ENCODE measurements at places on chromosomes 4 and X.

- no peak for DNase-seq
These were observed 236.9 kb downstream of the SHOX start for GRCh38 chrX:867502-867901.

- no peak for DNase-seq
These were observed 158.6 kb downstream of the TRAM1L1 start for GRCh38 chr4:116926631-116927295.

- no peak for DNase-seq
These were observed 33.6 kb upstream of the NOCT start for GRCh38 chr4:138981930-138982390.

DNA sequence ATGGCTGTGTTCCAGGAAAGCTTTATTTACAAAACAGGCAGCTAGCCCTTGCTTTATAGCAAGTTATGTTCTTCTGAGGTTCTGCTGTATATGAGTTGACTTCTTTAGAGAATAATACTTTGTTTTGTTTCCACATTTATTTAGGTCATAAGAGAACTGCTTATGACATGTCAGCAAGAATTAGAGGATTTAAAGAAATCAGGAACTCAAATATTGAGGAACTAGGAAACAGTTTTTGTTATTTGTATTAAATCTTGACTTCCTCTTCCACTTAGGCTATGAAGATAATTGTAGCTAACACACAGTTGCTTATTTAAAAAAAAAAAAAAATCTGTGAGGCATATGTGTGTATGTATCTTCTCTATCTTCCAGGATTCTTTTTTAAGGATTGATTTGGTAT, 14.3 kb downstream of the ZRSR2 start:
- DNase-seq, result no peak

- no peak for DNase-seq
These were observed 4.5 kb downstream of the SNX25 start for GRCh38 chr4:185213877-185214276.

DNA sequence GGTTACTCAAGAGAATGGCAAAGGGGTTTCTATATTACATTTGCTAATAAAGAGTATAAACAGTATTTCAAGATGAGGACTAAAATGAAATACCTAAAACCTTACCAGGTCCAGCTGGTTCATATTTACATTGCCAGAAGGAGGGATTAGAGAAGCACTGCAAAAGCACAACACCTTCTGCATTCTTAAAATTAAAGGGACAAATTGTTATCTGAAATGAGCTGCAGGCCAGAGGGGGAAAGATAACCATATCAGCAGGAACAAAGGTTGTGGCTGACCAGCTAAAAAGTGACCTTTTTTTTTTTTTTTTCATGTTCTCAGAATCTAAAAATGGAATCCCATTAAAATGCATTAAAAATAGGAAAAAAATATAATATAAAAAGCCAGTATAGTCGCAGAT, 39.7 kb downstream of the AFF2 start:
- no peak for DNase-seq

DNA sequence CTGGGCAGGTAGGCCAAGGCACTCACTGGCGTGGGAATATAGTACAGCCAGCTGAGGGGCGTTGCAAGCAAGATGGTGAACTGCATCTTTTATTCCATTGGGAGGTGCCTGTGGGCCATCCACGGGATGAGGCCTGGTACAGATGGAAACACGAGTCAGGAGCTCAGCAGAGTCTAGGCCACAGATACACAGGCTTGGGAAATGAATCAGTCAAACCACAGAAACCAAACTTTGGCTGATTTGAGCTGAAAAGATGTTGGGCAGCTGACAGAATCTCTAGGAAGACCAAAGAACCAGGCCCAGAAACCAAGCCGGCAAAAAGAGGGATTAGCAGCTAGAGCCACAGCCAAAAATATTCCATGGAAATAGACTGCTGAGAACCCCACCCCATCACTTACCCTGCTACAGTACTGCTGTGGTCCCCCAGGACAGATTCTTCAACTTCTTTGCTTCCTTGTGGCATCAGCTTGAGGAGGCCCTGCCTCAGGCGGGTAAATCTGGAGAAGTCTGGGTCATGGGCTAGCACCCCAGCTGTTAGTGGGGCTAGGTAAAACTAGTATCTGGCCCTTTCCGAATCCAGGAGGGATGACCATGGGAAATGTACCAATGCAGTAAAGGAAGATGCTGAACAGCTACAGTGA, 75.4 kb downstream of the TMEM131L start:
- no peak for DNase-seq

DNA sequence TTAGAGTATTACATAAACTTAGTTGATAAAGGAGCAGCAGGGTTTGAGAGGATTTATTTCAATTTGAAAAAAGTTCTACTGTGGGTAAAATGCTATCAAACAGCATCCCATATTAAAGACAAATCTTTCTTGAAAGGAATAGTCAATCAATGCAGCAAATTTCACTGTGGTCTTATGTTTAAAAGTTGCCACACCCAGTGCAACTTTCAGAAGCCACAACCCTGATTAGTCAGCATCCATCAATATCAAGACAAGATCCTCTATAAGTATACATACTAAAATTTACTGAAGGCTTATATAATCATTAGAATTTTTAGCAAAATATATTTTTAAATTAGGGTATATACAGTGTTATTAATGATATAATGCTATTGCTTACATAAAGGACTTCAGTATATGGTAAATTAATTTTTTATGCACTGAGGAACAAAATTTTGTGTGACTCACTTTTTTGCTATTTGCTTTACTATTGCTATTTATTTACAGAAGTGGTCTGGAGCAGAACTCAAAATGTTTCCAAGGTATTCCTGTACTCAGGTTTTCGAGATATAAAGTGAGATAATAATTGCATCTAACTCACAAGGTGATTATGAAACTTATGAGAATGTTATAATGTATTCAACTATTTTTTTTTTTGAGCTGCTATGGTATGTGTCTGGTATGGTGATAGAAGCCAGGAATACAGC, 1127.6 kb downstream of the ADGRL3 start:
- DNase-seq, result no peak

GRCh38 chr4:81923140-81923539, 450.7 kb downstream of the HNRNPD start:
- no peak for DNase-seq

GRCh38 chr4:121200795-121201472, 36.8 kb upstream of the TNIP3 start:
- no peak for DNase-seq

DNA sequence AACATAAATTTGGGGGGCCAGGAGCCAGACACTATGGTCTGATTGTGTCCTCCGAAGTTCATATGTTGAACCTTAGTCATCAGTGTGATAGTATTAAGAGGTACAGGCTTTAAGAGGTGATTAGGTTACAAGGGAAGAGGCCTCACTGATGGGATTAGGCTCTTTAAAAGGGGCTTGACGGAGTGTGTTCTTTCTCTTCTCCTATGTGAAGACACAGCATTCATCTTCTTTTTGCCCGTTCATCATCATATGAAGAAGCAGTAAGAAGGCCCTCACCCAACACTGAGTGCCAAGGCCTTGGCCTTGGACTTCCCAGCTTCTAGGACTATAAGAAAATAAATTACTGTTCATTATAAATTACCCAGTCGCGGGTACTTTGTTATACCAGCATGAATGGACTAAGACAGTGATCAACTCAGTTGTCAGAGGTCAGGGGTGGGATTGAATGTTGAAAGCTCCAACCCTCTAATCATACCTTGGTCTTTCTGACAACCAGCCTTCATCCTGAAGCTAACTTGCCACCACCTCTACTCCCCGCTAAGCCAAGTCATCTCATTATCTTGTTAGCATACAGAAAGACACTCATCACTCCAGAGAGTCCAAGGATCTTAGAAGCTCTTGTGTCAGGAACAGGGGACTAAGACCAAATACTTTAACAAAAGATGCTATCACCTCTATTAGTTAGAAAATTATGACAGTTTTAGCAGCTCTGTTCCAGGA, 543.4 kb upstream of the DIPK2B start:
- no peak for DNase-seq

DNA sequence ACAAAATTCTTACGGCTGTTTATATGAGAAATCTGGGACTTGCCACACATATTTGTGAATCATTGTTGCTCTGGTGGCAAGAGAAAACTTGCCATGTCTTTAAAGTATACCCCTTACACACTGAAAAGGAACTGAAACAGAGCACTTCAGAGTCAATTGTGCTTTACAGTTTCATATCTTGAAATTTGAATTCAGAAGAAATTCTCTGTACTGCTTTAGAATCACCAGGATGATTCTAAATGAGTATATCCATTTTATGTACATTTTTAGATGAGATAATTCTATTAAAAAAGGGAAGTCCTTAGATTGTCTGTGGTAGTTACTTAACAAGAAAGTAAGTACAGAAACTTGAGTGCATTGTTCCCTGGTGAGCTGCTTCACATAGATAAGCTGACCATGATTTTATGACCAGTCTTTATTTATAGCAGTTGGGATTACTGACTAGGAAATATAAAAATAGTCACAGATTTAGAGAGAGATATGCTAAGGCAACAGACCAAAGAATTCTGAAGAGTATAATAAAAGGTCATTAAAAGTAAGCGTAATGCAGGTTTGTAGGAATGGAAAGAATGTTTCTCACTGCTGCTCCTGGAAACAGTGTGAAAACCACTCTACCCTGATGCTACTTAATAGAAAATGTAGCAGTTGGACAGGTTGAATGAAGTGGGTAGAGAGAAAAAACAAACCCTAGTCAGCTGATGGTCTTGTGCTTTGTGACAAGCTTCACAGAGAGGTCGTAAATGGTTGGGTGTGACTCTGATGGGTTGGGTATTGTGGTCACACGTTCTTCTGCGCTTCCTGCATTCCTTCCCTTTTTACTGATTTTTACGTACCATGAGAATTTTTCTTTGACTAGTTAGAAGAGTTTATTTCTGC, 41.0 kb downstream of the FNIP2 start:
- no peak for DNase-seq

DNA sequence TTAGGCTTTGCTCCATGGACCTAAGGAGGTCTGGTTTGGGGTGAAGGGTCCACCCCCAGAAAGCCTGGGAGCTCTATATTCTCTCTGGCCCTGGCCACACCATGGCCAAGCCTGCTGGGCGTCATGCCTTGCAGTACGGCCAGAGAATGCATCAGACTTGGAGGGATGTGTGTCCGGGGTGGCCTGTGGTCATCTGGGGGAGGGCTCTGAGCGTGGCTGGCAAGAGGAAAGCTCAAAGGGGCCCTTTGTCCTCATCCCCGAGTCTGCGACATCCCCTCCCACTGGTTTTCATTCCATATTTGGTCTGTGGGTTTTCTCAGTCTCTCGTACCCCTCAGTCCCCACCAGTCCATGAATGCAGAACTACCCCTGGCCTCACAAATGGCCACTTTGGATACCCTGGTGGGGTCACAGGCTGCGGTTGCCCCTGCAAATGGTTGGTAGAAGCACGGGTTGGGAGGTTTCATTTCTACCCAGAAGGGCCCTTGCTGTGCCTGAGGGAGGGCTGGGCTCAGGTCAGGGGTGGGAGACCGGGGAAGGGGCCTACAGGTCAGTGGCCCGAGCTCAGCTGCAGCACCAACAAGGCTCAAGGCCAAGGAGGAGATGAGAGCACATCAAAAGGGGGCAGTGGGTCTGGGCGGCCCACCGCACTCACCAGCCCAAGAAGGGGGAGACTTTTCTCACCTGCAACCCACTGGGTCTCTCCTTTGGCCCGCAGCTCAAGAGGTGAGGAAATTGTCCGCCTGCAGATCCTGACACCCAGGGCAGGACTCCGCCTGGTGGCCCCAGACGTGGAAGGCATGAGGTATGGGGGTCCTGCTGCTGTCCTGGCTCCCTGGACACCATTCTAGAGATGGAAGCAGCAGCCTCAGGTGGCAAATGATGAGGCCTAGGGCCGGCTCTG, 30.2 kb downstream of the ZNF185 start:
- no peak for DNase-seq

- no peak for DNase-seq
These were observed 534.8 kb downstream of the IQCM start for GRCh38 chr4:149280806-149281205.

GRCh38 chr4:25223802-25224375, 9.9 kb upstream of the PI4K2B start:
- DNase-seq, result no peak

GRCh38 chr4:113434247-113434587, 327.3 kb downstream of the CAMK2D start:
- no peak for DNase-seq

DNA sequence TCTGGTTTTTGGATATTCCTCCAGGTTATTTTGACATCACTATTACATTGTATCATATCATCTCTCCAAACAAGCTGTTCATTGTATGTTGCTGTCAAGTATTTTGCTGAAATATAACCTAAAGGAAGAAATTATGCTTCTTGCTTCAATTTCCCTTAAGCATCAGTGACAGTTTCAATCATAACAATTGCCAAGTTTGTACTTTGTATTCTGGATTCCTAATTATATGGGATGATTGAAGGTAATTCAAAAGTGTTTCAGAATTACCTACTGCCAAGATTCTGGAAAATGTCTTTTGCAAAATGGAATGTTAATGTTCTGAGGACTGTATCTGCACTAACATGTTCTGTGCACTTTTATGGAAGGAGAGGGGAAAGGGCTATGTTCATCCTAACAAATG, 228.7 kb downstream of the PRDM5 start:
- DNase-seq, result no peak

DNA sequence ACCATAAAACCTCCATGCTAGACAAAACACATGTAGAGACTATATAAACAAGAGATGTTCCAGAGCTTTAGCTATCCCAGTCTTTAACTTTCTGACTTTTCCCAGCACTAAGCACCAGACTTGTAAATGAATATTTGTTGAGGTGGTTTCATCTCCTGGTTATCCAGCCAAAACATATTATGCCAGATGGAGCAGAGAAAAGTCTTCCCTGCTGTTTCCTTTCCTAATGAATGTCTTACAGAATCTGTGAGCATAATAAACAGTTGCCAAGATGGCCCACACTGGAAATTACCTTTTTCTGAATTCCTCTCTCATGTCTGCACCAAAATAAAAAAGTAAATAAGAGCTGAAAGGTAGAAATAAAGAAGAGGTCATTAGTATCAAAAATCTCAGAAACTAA, 159.2 kb downstream of the TECRL start:
- no peak for DNase-seq

GRCh38 chrX:28609917-28610613, 22.8 kb downstream of the IL1RAPL1 start:
- DNase-seq, result no peak

DNA sequence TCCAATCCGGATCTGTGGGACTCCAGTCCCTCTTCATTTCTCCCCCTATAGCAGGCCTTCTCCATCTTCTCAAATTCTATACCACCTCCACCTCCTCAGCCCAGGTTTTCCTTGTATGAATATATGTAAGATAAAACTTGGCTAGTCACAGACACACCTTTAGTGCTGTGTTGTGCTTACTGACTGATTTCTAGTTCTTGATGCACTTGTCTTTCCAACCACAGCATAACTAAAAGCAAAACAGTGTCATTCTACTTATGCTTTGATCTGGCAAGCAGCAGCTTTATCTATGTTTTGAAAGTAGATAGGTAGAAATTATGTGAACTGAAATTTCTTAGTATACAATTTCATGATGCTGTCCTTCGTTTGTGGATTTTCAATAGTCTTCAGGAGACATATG, 47.5 kb downstream of the CCNI start:
- DNase-seq, result no peak

DNA sequence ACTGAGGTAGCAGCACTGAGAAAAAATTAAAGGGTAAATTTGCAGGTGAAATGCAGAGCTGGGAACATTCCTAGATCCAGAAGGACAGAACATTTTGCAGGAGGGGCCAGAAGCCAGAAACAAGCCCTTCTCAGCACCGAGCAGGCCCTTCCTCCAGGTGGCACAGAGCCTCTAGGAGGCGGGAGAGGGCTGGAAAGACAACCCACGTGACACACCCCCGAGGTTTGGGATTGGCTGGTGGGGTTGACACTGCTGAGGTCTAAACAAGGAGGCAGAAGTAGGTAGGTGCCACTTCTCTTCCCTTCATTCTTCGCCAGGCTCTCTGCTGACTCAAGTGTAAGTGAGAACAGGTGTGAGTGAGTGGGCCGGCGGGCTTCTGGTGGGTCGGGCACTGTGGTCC, at the start of gene PAGE4:
PAGE4 (plus strand) TSS at position 288 of the 400 bp plus-strand sequence. CDS start 1,126 bp downstream, outside the sequence.
- DNase-seq, result no peak
